AG09309 (cell line): ENCODE measurements at places on chromosomes 6 and 20.

DNA sequence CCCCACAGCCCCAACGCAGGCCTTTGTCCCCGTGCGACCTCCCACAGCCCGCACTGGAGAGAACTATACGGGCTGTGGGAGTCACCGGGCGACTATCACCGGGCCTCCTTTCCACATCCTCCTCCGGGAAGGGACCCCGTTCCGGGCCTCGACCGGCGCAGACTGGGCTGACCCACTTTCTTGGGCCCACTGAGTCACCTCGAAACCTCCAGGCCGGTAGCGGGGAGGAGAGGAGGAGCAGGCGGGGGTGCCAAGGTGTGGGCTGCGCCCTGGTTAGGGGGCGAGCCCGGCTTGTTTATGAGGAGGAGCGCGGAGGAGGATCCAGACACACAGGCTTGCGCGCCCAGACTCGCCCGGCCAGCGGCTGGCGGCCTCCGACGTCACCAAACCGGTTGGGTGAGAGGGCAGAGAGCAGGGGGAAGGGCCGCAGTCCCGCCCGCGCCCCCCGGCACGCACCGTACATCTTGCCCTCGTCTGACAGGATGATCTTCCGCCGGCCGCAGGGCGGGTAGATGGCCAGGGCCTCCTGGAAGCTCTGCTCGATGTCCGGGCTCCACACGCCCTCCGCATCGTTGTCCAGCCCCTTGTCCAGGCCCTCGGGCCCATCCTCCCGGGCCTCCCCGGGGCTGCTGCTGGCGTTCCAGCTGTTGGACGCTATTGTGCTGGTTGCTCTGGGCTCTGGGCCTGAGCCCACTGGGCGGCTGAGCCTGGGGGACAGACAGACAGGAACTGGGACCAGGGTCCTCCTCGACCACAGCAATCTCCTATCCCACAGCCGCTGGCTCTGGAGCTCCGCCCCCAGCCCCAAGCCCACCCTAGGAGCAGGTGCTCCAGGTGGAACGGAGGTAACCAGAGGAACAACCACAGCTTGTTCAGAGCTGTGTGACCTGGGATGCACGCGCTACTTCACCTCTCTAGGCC is 10.6 kb downstream of the TEAD3 start:
- no peak for DNase-seq

DNA sequence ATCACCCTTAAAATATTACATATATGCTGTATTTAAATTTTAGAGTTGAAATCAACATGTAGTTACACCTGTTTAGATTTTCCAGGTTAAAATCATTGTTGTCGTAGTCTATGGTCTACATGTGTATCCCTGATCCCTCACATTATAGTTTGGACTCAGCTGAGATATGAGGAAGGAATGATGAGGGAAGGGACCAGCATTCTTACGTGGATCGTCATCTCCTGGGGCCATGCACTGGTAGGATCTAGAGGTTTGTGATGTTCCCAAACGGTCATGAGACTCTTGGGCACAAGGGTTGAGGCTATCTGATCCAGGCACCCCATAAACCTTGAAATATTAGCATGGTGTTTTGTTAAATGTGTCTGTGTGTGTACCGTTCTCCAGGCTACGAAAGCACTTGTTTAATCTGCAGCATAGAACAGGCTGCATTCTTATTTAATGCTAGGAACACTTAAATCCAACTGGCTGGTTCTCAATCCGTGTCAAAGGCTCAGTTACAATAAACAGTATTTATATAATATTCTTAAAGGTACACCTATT is 55.4 kb downstream of the IPCEF1 start:
- DNase-seq, result no peak

DNA sequence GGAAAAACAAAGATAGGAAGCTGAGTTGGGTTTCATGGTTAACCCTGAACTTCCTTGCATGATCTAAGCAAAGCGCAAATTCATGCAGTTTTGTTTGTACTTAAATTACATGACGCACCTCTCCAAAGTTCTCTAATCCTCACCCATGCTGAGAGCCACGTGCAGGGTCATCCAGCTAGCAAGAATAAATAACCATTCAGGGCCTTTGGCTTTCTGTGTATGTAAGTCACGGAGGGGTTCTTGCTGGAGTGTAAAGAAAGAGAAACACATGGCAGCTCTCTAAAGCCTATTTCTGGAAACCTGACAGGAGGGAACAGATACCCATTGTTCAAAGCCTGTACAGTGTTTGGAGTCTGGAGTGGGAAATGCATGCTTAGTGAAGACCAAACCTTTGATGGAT is 171.7 kb upstream of the CCN2 start:
- DNase-seq, result peak; percentile 67

DNA sequence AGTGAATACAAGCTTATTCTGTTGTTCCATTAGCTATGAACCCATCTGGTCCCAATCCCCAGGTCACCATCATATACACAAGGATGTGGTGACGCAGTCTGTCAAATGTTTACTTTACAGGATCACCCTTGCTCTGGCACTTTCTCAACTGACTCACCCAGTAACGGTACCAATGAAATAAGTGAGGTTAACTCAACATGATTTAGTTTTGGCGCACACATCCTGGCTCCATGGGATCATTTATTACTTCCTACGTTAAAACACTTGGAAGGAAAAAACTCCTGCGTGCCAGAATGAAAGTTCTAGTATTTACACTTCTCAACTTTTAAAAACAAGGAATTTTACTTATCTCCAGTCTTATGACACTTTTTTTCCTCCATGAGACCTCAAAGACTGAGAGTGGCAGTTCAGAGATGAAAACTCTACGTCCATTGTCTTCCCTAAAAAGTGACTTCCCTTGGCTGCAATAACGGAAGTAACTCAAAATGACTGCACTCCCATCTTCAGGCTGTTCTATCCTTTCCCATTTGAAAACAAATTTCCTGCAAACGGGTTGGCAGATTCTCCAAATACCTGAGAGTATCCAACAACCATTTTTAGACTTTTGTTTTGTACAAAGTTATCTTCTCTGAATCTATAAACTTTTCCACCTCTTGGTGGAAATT is 15.9 kb downstream of the AGPAT4 start:
- DNase-seq, result peak; percentile 91
